ENCODE measurements at places on chromosomes 7 and 10.
A peak's percentile ranks its signal among the peaks of the same experiment; 100 is the strongest.

- no peak for DNase-seq
Measured at GRCh38 chr7:139230484-139230773, 608 bp upstream of the UBN2 start.

- DNase-seq = no peak
Measured at GRCh38 chr7:31284106-31284505, 56.4 kb downstream of the NEUROD6 start.

DNA sequence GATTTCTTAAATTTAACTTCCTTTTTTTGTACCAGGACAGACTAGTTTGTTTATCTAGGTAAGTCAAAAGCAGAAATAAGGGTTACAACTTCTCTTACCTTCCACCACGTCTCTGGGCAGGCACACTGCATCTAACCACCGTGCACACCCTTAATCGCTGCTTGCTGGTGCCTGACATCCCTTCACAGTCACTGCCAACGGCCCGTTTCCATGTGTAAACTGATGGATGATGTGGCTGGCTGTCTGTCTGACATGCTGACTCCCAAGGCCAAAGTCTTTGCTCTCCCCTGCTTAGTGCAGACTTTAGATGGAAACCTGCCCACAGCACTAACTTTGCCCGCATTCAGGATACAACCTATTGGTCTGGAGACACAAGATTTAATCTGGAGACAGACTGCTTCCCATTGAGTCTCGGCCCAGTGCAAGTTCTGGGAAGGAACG, 1.1 kb downstream of the TMEM273 start:
- DNase-seq = no peak

- DNase-seq = no peak
Measured at GRCh38 chr10:59995862-59996261, 89.5 kb upstream of the CCDC6 start.

- DNase-seq = no peak
Measured at GRCh38 chr7:976901-977325, 1.6 kb upstream of the COX19 start.

- DNase-seq = peak; percentile 34
Measured at GRCh38 chr7:22350466-22351328, 6.3 kb downstream of the RAPGEF5 start.

DNA sequence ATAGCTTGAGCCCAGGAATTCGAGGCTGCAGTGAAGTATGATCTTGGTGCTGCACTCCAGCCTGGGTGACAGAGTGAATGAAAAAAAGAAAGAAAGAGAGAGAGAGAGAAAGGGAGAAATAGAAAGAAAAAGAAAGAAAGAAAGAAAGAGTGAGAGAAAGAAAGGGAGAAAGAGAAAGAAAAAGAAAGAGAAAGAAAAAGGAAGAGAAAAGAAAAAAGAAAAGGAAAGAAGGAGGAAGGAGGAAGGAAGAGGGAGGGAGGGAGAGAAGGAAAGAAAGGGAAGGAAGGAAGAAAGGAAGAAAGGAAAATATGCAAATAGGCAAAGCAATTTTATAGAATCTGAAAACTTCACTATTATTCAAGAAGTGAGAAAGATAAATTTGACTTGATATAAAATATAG, 24.5 kb upstream of the JCAD start:
- DNase-seq = no peak

DNA sequence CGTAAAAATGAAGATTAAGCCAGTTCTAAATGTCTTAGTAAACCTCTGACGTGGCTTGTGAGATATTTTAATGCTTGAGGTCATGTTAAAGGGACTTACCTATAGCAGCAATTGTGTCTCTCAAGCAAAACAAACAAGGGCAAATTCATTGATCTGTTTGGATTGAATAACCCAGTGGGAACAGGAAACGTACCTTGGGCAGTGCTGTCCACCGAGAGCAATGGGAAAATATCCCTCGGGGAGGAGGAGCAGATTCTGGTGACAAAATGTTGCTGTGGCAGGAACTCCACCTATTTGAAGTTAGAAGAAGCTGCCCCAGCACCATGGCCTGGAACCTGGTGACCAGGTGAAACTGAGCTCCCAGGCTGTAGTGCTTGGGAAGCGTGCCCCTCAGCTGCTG, 107.1 kb upstream of the FZD8 start:
- no peak for DNase-seq

GRCh38 chr10:3067118-3067858, at the start of gene PFKP:
PFKP (plus strand) TSS chr10:3067548; CDS start chr10:3067596, 48 bp downstream.
- DNase-seq = peak; percentile 43

GRCh38 chr10:130028465-130028819, 64.4 kb upstream of the EBF3 start:
- DNase-seq = no peak

- no peak for DNase-seq
Measured at GRCh38 chr7:113000316-113001020, 86.2 kb downstream of the GPR85 start.

DNA sequence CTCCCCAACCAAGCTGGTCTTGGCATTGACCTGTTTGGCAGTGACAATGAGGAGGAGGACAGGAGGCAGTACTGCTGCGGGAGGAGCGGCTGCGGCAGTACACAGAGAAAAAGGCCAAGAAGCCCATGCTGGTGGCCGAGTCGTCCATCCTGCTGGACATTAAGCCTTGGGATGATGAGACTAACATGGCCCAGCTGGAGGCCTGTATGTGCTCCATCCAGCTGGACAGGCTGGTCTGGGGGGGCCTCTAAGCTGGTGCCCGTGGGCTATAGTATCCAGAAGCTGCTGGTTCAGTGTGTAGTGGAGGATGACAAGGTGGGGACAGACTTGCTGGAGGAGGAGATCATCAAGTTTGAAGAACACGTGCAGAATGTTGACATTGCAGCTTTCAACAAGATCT, 39.1 kb upstream of the ZNF273 start:
- DNase-seq = no peak

DNA sequence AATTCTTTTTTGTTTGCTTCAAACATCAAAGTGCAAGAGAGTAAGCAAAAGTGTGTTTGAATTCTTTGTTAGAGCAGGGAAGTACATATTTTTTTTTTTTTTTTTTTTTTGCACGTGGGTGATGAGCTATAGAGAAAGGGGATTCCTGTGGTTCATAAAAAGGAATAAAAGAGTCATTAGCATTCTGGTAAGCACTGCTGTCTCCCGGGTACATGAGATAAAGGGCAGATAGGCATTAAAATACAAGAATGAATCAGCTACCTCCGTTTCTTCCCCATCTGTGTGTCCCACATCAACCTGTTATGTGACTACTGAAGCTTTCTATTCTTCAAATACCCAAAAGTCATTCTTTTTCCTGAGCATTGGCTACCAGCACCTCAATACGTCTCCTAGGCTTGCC, 102.4 kb upstream of the SEMA3D start:
- DNase-seq = no peak

DNA sequence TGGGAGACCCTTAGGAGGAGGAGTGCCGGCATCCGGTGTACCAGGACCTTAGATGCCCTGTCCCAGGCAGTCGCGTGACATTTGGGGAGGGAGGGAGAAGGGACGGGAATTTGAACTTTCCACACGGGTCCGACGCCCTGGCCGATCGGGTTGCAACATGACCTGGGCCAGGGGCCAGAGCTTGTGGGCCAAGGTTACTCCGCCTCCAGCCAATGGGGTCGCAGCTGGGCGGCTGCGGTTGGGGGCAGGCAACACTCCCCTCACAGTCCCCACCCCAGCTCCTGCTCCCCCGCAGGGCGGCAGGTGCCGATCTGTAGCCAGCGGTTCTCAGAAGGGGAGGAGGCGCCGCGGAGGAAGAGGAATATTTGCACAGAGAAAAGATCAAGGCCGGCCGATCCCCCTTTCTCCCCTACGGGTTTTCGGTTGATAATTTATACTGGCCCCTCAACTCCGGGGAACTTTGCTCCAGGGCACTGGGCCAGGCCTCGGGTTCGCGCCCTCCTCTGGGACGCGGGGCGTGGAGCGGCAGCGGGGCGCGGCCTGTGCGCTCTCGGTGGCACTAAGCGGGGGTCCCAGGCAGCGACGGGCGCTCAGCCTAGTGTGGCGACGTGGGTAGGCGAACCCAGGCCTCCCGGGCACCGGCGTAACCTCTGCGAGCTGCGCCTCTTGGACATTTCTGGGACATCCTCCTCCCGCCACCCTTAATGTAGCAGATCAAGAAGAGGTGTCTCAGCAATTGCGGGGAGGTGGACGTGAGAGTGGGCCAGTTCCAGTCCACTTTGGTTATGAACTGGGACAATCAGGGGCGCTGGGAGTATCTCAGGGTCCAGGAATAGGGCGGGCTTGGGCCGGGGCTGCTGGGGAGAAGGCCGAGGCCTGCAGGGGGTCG, 1.2 kb downstream of the MLXIPL start:
- no peak for DNase-seq

DNA sequence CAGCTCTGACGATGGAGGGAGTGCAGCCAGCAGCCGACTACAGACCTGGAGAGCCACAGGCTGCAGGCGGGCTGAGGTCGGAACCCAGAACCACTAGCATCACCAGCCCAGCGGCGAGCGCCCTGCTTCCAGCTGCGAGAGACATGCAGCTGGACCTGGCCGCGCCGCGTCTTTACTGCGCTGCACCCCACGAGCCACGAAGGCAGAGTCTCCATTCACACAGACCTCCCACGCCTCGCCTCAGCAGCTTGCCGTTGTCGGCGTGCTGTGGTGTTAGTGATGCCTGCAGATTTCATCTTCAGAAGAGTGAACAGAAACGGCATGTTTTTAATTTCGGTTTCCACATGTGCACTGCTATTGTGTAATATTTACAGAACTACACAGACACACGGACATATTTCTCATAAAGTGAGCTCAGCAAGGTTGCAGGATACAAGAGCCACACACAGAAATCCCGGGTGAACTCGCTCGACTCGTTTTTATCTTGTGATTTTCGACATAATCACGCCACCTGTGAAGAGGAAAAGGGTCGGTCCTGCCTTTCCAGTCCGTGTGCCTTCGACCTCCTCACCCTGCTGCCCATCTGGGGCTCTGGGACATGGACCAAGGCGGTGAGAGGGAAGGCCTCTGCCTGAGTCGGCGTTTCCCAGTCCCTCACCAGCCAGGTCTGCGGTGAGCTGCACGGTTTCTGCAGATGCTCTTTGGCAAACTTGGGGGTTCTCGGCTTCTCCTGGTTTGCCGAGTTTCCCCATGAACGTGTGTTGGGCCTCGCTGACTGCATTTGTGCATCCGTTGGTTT, 252.2 kb downstream of the ELFN1 start:
- no peak for DNase-seq

DNA sequence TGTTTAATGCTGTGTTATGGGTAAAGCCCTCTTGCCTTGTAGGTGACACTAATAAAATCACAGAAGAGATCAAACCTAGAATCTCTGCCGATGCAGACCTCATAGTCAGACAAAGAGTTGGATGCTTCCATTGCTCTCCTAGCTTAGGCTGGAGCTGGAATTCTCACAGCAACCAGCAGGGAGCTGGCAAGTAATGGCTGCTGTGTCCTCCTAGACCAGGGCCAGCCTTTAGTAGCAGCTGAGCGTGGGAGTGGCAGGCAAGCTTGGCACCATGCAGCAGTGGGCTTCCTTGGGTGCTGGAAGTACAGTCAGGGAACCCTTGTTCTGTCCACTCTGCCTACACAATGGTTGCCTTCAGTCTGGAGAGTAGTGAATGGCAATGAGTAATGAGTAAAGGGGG, 598.3 kb upstream of the GALNT17 start:
- DNase-seq = no peak

DNA sequence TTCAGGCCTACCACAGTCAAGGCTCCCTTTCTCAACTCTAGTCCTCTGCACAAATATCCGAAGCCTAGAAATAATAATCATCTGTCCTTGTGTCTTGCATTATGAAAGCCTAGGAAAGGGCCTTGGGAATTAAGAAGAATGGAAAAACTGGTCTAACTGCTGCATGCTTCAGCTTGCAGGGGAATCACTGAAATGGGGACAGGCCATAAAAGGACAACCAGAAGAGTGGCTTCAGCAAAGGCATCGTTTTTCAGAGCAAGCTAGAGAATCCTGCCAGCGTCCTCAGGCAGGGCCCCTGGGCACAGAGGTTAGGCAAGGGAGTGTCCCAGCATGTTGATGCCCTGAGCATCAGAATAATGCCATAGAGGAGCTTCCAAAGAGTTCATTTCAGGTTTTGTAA, 13.2 kb downstream of the ERVW-1 start:
- DNase-seq = no peak

GRCh38 chr7:68205826-68206225, 1209.2 kb downstream of the TYW1 start:
- no peak for DNase-seq

DNA sequence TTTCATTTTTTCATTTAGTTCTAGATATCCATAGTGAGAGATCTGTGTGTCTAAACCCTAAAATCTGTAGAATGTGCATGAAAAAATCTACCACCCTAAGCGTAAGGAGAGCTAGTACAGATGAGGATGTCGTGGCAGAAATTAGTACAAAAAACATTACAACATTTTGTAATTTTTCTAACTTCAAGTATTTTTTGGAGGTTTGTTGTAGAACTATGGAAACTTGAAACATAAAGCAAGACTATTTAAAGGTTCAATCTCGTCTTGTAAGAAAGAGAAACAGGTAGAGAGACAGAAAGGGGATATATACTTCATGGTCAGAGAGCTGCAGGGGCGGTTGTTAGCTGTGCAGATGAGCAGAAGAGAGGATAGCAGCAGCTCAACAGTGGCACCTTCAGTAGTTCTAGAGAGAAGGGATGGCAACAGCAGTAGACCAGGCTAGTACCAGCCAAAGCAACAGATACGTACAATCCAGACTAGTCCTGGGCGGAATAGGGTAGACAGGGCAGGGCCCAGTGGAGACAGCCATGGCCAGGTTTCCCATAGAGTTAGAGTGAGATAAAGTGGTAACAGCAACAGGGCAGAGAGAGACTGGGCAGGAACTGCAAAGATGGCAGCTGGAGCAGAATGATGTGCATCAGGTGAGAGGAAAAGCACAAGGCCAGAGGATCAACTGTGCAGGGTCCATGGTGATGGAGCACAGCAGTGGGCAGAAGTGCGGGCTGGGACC, 145.2 kb downstream of the FRMD4A start:
- peak; percentile 62 for DNase-seq

- no peak for DNase-seq
Measured at GRCh38 chr7:131544449-131545301, 11.8 kb downstream of the PODXL start.

GRCh38 chr7:132580717-132581285, 4.5 kb upstream of the PLXNA4 start:
- DNase-seq = peak; percentile 73

GRCh38 chr10:110007161-110007700, 553 bp upstream of the ADD3 start:
- no peak for DNase-seq

GRCh38 chr7:132141109-132141508, 435.2 kb downstream of the PLXNA4 start:
- no peak for DNase-seq

DNA sequence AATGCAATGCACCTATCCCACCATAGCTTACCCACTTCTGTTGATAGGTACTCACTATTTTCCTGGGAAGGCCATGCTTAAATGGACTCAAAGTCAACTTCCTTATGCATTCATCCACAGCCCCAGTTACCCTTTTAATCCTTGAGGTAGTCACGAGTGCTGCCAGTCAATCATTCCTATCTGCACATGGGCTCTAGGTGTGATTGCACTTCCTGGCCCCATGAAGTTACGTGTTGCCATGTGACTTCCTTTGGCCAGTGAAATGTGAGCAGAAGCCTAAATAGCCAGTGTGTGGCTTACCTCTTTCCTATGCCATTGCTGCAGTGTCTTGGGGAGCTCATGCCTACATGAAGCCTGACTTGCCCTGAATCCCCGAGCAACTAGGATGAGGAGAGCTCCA, 23.5 kb upstream of the EIF5AL1 start:
- DNase-seq = no peak

Measured in NCI-H774 (cell line).